ENCODE measurements at places on chromosomes 1 and 21.

DNA sequence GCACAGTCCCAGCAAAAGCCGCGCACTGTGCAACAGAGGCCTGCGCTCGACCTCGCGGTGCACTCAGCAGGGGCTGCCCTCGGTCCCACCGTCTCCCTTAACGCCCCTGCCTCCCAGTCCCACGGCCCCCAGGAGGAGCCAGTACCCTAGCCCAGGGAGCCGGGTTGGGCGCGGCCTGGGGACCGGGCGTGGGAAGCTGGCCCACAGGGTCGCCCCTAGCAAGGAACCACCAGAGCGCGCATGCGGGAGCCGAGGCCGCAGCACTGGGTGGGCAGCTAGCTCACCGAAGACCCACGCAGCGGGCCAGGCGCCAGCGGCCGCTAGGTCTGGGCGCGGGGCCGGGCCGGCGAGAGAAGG, 21.6 kb upstream of the ZNF678 start:
- no peak for DNase-seq

DNA sequence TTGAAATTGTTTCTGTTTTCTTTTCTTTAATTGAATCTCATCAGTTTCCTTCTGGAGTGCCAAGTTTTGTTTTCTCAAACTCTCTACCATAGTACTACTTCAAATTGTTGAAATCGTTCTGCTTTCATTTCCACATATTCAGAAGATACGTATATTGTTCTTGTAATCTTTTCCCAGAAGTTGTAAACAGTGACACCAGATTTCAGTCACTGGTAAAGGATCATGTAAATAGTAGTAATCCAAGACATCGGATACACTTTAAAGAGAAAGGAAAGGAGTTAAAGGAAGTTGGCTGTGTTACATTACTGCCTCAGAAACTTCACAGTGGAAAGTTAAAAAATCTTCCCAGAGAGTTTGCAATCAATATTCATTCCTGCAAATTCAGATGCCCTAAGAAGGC, 67.5 kb downstream of the RGL1 start:
- DNase-seq = no peak

- no peak for DNase-seq
Measured at GRCh38 chr1:117611894-117612483, 6.1 kb downstream of the TENT5C start.

DNA sequence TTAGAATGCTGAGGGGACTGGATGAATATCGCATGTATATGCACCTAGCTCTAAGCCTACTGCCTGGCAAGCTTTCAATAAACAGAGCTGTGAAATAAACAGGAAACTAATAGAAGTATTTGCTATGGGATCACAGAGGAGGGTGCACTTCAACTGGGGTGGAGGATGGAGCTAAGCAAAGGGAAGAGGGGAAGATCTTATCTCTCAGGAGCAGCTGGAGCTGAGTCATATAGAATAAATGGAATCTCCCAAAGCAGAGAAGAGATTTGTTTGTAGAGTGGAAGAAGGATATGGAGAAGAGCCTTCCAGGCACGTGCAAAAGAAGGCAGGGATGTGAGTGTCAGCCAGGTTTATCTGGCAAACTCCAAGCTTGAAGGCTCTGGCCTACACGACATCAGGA, 17.0 kb upstream of the KCNA10 start:
- no peak for DNase-seq

- no peak for DNase-seq
Measured at GRCh38 chr1:172708452-172708851, 49.5 kb downstream of the FASLG start.

GRCh38 chr1:145878724-145879123, 6.9 kb downstream of the ANKRD35 start:
- DNase-seq = no peak

GRCh38 chr1:16721871-16722641, 18.3 kb upstream of the RNU1-4 start:
- DNase-seq = no peak

GRCh38 chr1:213891989-213892902, 95.5 kb upstream of the PROX1 start:
- DNase-seq = no peak

DNA sequence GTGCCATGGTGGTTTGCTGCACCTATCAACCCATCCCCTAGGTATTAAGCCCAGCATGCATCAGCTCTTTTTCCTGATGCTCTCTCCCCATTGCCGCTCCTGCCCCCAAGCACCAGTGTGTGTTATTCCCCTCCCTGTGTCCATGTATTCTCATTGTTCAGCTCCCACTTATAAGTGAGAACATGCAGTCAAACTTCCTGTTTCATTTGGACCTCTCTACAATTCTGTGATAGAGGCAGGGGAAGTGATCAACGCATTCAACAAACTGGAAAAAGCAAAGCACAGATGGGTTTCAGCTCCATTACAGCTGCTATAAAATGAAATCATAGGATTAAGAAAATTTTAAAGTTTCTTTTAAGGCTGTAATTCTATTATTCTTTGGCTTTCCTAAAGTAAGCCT, 23.3 kb upstream of the CD55 start:
- no peak for DNase-seq

- DNase-seq = no peak
Measured at GRCh38 chr1:19858893-19859292, 23.3 kb upstream of the OTUD3 start.

DNA sequence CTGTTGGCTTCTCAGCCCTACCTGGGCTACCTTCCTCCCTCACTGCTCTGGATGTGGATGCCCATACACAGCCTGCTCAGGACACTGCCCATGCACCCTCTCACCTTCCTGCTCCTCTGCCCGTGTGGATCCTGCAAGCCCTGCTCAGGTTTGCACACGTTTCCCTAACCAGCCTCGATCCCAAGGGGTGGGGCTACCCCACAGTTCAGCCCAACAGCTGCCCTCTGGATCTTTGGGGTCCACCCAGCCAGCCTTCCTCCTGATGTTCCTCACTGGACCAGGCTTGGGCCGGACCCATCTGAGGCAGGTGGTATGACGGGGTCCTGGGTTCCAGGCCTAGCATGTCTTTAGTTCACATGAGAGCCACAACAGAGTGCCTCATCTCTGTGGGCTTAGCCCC, 4.7 kb downstream of the TMEM54 start:
- no peak for DNase-seq
